Stimulated activated CD8-positive, alpha-beta memory T cell treated with anti-CD3 and anti-CD28 coated beads, Interleukin-12 subunit alpha, Interleukin-12 subunit beta, amount 100 ng/mL, for 1 hour (primary cell): ENCODE measurements at places on chromosomes 6 and 20.
A peak's percentile ranks its signal among the peaks of the same experiment; 100 is the strongest.

GRCh38 chr6:158837684-158838625 is 18.8 kb upstream of the EZR start:
- DNase-seq, result no peak

DNA sequence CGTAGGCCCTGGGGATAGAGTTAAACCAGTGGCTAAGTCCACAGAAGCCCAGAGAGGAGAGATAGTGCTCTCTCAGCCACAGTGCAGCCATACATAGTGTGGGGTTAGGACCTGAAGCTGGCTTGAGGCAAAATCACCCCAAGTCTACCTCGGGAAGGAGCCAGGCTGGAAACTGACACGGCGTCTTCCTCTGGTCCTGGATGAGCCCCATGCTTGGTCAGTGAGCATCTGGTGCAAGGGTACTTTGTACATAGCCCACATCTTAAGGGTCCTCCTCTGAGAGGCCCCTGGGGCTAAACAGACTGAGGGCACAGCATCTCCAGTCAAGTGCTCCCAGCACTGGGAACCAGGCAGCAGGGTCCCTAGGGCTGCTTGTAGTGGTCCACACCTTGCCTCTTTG is 45.6 kb downstream of the CDH26 start:
- no peak for DNase-seq

GRCh38 chr6:157855325-157855724 is 32.3 kb downstream of the SNX9 start:
- DNase-seq, result no peak

DNA sequence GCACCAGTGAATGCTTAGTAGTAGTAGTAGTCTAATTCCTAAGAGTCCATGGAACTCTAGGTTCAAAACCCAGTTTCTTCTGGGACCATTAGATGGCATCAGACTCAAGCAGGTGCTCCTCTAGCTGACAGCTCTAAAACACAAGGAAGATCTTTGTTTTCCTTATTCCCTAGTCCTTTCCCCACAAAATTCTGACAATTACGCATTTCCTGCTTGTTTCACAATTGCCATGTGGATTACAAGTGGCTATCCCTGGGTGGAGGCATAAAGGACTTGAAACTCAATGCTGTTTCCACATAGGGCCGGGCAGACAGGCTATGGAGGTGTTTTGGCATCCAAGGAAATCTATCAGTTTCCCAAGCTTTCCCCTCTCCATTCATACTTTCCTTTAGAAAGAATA is 9.2 kb upstream of the HLA-DOB start:
- DNase-seq, result no peak

- no peak for DNase-seq
Observed at GRCh38 chr20:5197270-5197827, 70.5 kb downstream of the CDS2 start.

DNA sequence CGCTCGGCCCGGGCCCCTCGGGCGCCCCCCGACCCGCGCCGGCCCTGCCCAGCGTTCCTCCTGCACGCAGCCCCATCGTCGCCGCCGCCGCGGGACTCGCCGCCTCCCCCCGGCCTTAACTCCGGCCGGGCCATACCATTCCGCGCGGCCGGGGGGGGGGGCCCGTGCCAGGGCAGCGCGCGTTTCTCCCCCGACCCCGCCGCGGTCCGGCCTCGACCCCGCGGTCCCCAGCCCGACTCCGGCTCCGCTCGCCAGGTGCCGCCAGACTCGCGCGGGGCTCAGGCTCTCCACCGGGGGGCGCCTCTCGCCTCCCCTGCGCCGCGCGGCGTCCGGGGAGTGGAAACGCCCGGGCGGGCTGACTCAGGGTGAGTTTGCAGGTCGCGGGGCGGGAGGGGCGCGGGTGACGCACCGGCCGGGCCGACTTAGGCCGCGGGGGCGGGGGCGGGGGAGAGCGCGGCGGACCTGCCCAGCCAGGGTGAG is at the start of gene SRXN1:
TSS of gene SRXN1 (minus strand) at position 91 of the 480 bp plus-strand sequence. CDS start at position 76, 15 bp downstream.
- DNase-seq, result peak; percentile 68

- no peak for DNase-seq
Observed at GRCh38 chr6:163806755-163807499, 392.4 kb downstream of the QKI start.

- DNase-seq, result no peak
Observed at GRCh38 chr6:36927691-36928546, 26.6 kb upstream of the PI16 start.

DNA sequence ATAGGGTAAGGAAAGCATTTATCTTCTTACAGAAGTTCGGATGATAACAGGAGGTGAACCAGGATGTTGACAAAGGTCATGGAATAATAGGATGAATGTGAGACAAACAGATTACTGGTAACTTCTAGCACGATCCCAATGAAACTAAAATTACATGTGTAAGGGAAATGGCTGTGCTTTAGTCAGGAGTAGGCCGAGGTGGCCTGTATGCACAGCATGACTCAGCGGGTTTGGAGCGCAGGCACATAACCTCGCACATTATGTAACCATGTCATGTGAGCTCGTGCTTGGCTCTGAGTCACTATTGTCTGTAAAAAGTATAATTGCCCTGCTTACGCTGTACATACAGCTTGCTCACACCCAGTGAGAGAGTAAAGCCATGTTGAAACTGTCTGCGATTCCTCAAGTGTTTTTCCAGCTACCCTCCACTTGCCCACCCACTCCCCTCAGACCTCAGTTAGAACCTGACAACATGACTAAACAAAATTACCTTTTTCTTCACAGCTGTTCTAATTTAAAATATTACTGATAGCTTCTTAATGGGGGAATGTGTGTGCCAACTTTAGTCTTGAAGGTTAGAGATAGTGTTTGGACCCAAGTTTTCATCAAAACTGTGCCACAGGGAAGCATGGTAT is 8.2 kb downstream of the CYB5R4 start:
- no peak for DNase-seq
